ENCODE measurements at places on chromosomes 1 and 21. TPM values are rescaled to one million over a fixed set of nuclear protein-coding genes. Genes with fewer than 3 reads are reported as not detected.

Gene LRP8
- 8.7 TPM for total RNA-seq

Gene PGD
- 381 TPM for total RNA-seq

Gene HMCN1
- total RNA-seq: 22.1 TPM

Gene ANKRD45
- total RNA-seq: 0.74 TPM

Gene CLDN8
- total RNA-seq: not detected

Gene CFAP74
- total RNA-seq: not detected

Gene PCP4L1
- not detected for total RNA-seq

Gene LAX1
- 14.6 TPM for total RNA-seq

Gene STIL
- total RNA-seq: 3.0 TPM

Gene HSF2BP
- total RNA-seq: 0.47 TPM

Gene CACNA1E
- total RNA-seq: 4.3 TPM

Gene TFF3
- 72.4 TPM for total RNA-seq

Gene FAM151A
- total RNA-seq: 1.2 TPM

Gene SLC19A2
- 3.0 TPM for total RNA-seq

Gene ERICH3
- total RNA-seq: not detected

All from spleen (tissue), 13 donors.